ENCODE measurements at places on chromosomes 2 and 18.

DNA sequence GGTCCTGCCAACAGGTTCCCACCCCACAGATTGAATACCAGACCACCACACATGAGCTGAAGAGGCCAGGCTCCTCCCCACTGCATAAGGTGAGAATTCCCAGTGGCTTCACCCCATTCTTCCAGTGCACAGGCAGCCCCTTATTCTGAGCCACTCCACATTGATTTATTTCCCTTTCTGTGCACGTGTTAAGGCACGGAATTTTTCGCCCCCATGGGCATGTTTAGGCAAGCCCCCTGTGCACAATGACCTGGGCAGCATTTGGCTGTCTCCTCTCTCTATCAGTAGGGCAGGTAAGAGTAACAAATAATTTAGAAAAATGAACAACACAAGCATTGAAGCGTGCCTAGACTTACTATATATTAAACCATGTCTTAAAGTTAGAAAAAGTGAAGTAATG is 15.2 kb upstream of the CHAC2 start:
- DNase-seq = no peak

GRCh38 chr2:190809876-190810525 is 70.6 kb upstream of the GLS start:
- no peak for DNase-seq

GRCh38 chr2:60652832-60653340 is 99.4 kb upstream of the BCL11A start:
- DNase-seq = no peak

DNA sequence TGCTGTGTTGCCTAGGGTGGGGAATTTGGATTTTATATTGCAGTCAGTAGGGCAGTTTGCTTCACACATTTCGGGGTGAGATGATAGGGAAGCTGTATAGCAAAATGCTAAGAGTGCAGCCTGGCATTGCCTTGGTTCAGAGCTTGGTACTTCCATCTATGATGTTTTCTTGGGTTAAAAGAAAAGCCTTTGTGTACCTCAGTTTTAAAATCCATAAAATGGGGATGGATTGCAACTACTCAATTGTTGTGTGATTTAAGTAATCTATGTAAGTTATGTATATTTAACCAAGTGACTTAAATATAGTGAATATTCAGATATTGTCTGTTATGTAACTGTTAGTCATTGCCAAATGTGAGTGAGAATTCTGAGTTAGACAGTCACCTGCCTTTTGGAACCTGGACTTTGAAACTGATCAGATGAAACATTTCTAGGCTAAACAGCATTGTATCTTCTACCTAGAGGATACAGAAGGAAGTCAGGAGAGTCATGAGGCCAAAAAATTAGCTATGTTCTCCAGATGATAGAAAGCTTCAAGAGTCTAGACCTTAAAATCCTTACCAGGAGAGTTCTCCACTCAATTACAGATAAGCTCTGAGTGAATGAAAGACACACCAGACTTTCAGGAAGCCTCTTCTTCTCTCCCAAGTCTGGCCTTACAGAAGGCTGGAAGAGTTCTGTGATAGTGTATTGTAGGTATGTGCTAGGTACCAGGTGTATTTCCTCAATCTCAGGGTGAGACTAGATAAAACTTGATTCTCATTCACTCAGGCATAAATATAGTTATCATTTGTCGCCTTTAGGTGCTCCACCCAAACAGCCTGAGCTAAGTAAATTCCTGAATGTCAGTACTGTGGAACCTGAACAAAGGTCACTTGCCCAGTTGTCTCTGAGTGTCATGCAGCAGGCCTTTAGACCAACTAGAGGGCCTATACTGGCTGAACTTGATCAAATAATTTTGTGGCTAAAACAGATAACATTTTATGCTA is 7.5 kb downstream of the RIOK3 start:
- DNase-seq = no peak

DNA sequence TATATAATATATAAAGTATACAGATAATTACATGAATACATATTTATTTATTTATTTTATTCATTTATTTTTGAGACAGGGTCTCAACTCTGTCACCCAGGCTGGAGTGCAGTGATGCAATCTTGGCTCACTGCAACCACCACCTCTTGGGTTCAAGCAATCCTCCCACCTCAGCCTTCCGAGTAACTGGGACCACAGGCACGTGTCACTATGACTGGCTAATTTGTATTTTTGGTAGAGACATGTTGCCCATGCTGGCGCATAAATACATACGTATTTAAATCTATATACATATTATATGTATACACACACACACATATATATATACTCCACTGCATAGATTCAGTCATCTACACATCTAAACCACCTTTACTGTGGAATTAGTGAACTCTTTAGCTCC is 20.6 kb upstream of the NDUFV2 start:
- DNase-seq = no peak

GRCh38 chr2:24893934-24894333 is 26.1 kb downstream of the ADCY3 start:
- no peak for DNase-seq

GRCh38 chr2:107712857-107713256 is 113.8 kb upstream of the RGPD4 start:
- no peak for DNase-seq

DNA sequence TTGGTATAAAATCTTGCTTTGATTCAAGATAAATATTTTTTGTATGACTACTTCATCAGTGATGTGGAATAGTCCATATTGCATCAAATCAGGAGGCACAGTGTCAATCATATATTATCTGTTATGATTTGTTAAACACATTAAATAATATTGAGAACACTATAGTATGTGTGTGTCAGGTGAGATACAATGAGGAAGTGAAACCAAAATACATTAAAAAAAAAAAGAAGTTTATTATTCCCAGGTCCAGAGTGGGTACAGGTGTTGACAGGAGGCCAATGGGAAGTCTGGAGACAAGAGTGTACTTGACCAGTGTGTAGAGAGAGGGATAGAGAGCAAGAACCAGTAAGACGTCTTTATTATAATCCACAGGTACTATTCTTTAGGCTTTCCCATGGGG is 292.6 kb downstream of the FSIP2 start:
- no peak for DNase-seq

- no peak for DNase-seq
Measured at GRCh38 chr2:98026292-98026691, 30.5 kb upstream of the TMEM131 start.

DNA sequence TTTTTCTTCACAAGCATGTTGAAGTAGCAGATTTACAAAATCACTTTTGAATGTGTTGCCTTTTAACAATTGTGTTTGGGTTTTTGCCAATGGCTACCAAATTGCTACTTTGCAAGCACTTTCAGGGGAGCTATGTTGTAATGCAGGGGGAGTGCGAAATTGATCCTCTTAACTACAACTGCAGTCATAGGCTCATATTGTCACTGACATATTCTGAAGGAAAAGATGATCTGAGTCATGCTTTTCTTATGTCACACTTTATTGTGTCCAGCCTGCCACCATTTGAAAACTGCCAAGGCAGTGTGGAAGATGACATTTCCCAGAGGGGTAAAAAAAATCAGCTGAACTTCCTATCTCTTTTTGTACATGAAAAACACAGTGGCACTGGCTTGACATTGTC is 74.9 kb downstream of the GPD2 start:
- no peak for DNase-seq

DNA sequence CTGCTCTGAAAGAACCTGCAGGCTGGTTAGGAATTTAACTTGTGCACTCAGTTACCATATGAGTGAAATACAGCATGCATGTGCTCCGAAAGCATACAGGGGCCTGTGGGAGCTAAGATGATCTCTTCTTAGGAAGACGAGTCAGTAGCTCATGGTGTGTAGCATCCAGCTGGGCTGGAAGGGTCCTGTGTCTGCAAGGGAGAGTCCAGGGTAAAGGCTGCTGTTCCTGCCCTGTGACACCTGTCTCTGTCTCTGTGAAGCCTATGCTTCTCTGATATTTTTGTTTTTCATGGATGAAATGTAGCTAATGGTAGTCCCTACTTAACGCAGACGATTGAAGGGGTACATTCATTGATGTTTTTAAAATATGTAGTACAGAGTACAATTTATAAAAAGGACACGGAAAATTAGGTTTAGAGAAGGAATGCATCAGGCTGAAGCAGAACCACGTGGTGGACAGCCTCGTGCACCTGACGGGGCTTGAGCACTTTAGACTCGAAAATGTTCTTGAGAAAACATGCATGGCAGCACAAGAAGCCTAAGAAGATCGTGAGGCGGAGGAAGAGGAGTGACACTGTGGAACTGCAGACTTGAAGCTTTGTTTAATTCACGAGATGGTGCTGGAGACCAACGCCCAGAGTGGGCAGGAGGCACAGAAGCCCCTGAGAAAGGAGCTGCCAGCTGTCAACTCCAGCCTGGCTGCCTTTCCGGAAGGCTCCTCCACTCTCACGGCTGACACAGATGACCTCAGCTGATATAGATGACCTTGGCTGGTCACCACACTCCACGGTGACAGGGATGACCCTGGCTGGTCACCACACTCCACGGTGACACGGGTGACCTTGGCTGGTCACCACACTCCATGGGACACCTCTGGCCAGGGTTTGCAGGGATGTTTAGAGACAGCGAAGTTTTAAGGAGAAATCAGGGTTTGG is 110.6 kb downstream of the TMEM18 start:
- no peak for DNase-seq

GRCh38 chr18:58303363-58303762 is 259.3 kb downstream of the NEDD4L start:
- no peak for DNase-seq

- no peak for DNase-seq
Measured at GRCh38 chr2:28427741-28428415, 35.2 kb downstream of the FOSL2 start.

DNA sequence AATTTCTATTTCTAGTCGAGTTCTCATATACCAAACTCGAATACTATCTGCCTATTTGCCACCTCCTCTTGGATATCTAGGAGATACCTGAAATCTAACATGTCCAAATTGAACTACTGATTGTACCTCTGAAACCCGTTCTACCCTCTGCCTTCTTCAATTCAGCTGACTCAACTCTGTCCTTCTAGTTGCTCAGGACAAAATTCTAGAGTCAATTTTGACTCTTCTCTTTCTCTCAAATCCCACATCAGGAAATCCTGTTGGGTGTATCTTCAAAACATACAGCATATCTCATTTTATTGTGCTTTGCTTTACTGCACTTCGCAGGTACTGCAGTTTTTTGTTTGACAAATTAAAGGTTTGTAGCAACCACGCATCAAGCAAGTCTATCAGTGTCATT is 137.8 kb downstream of the ZAP70 start:
- DNase-seq = no peak
